ENCODE measurements at places on chromosomes 11 and 22.

DNA sequence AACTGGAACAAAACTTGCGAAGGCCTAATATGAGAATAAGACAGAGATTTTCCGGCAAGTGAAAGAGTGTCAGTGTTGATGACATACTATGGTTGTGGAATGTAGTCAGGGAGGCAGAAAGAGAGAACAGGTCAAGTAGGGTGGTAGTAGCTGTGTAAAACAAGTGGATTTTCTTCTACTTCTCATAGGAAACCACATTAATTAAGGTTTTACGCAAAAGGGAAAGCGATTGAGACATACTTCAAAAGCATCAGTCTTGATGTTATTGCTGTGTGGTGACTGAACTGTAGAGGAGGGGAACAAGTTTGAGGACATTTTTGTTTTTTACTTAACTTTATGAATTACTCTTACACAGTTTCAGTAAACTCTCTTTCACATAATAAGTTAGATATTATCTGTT is 186.0 kb upstream of the CNTN5 start:
- no peak for DNase-seq

- DNase-seq, result no peak
Observed at GRCh38 chr11:12963051-12963450, 46.1 kb upstream of the RASSF10 start.

- no peak for DNase-seq
Observed at GRCh38 chr11:19420868-19421533, 180.3 kb upstream of the E2F8 start.

DNA sequence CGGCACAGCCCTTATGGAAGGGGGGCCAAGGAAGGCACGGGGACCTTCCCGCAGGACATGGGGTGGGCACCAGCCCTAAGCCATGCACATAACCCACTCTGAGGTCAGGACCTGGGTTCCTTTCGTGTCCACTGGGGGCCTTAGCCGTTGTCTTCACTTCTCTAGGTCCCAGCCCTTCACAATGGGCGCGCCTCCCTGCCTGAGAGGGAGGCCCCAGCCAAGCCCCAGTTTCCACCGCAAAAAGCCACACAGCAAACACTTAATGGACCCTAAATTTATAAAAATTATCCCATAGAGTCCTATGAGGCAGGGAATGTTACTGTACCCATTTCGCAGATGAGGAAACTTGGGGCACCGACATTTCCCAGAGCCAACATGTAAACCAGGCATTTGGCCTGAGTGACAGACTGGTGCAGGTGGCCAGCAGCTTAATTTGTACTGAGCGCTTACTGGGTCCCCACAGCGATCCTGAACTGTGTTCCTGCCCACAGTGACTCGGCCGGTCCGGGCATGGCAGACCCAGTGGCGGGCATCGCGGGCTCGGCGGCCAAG is 1.2 kb downstream of the GAS2L1 start:
- DNase-seq, result no peak

DNA sequence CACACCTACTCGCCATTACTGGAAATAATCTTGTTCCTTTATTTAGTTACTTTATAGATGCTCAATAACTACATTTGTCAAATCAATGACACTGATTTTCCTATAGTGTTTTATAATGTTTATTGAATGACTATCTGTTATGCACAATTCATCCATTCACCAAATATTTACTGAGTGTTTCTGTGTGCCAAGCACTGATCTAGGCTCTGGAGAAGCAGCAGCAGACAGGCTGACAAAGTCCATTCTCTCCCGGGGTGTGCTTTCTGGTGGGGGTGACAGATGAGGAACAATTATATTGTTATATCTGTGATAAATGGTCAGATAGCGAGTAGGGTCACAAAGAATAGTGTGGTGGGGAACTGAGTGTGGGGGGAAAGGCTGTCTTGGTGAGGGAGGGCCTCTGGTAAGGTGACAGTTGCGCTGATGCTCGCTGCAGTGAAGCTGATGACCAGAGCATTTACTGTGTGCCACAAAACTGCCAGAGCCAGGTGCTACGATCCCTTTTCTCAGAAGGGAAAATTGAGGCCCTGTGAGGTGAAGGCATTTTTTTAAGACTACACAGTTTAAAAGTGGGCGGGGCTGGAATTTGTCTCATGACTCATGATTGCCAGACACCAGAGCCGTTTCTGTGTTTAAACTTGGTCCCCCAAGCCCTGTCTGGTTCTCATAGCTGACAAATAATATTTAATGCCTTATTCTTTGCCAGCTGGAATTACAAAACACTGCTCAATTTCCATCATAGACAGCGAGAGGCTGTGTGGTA is 10.2 kb downstream of the PACS1 start:
- DNase-seq, result peak; percentile 78

- DNase-seq, result no peak
Observed at GRCh38 chr11:123371506-123372297, 58.4 kb upstream of the GRAMD1B start.

GRCh38 chr11:69878144-69878883 is 59.1 kb upstream of the FGF3 start:
- no peak for DNase-seq

- no peak for DNase-seq
Observed at GRCh38 chr11:62666259-62666926, 1.3 kb downstream of the CSKMT start.

DNA sequence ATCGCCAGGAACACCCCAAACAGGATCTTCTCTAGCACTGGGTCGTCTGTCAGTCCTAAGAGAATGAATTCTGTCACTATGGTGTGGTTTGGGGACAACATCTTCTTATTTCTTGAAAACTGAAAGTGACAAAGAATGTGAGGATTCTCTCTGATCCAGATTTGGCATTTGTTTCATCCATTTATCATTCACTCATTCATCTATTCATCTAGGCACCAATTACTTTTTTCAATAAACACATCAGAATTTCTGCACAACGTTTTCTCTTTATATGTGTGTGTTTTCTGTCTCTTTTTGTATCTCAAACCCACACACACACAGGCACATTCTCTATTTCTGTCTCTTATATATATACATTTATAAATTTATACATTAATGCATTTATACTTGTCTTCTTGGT is at the start of gene OR5M10:
Gene OR5M10 (minus strand): TSS at position 101 of the 400 bp plus-strand sequence. CDS start 0 bp downstream, at position 101.
- DNase-seq, result no peak

GRCh38 chr22:48146426-48146825 is 1384.0 kb downstream of the TBC1D22A start:
- DNase-seq, result no peak

DNA sequence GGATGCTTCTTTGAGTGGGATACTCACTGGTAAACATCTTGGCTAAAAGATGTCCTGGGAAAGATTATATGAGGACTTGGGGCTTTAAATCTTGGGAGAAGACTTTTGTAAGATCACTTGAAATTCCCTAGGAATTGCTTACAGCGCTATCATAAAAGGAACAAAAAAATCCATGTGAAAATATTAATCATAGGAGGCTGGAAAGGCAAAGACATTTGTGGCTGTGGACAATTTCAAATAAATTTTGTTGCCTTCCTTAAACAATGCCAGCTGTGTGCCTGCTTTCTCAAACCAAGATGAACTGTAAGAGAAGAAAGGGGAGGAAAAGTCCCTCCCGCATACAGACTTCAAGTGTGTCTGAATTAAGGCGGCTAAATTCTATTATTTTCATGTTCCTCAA is 75.6 kb downstream of the SNX19 start:
- DNase-seq, result no peak

GRCh38 chr22:42887523-42888507 is 30.7 kb upstream of the ARFGAP3 start:
- no peak for DNase-seq

DNA sequence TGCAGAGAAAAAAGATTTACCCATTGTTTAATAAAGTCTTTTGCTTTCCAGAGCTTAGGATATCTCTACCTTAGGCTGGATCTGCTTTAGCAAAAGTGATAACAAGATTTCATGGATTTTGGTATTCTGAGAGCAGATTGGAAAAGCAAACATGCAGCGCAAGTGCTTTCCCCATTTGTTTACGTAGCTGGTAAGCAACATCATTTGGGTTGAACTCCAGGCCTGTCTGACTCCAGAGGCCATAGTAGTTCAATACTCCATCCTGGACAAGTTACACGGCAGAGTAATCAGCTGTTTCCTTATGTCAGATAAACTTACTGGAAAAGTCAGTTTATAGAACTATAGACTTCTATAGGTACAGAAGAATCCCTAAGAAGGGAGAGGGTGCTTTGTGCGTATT is 40.6 kb upstream of the TNRC6B start:
- no peak for DNase-seq

GRCh38 chr11:16310943-16311342 is 45.4 kb downstream of the SOX6 start:
- DNase-seq, result no peak

DNA sequence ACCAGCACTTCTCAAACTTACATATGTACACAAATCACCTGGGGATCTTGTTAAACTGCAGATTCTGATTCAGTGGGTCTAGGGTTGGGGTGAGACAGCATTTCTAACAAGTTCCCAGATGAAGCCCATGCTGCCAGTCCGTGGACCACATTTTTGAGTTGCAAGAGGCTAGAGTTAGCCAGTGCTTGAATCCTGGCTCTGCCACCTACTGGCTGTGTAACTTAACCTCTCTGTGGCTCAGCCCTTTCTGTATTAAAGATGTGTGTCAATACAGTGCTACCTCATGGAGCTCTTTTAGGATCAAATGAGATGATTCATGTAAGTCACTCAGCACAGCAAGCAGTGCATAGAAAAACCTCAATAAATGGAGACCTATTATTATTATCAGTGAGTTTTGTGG is 90.2 kb upstream of the ISX start:
- no peak for DNase-seq

DNA sequence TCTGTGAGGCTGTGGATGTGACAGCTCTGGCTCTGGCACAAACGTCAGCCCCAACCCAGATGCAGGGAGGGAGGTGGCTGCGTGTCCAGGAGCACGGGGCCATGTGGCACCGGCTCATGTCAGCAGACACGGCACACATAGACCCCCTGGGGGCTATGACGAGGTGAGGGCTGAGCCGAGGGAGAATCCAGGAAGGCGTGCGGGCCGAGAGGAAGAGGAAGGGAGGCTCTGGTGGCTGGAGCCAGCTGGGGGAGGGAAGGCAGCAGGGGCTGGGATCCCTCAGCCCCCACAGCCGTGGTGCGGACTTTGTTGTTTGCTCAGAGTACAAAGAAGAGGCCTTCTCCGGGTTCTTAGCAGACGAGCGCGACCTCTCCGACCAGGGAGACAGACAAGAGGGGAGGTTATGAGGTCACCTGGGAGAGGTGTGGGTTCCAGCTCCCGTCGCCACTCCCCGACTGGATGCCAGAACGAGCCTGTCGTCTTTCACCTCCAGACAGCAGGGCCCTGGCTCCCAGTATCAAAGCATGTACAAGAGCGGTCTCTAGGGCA is 46.1 kb downstream of the CDKN1C start:
- DNase-seq, result no peak

DNA sequence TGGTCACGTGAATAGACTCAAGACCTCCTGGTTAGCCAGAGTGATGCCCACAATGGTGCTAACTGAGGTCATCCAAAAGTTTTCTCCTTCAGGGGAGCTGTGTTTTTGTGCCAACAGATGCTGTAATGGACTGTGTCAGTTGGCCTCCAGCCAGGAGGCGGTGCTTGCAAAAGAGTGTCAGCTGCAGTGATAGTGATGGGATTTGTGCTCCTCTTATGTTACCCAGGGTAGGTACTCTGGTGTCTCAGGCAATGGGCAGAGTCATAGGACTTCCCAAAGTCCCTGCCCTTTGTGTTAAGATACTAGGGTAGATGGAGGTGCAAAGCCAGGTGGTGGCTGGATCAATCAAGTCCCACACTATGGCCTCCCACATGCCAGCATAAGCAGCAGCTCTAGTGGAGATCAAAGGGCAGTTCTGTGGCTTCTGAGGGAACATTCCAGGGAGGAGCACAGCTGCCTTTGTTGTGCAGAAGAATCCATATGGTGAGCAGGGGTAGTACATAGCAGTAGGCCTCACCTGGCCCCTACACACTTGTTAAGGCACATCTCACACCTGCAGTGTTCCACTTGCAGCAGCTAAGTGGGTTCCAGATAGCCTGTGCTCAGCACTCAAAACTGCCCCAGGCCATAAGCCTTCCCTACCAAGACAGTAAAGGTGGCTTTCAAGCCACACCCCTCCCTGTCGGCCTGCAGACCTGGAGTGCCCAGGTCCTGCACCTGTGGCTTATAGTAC is 9.4 kb upstream of the FANCF start:
- no peak for DNase-seq

GRCh38 chr11:133821776-133822175 is 23.5 kb downstream of the SPATA19 start:
- no peak for DNase-seq

- DNase-seq, result no peak
Observed at GRCh38 chr11:70910835-70911234, 341.5 kb downstream of the SHANK2 start.

DNA sequence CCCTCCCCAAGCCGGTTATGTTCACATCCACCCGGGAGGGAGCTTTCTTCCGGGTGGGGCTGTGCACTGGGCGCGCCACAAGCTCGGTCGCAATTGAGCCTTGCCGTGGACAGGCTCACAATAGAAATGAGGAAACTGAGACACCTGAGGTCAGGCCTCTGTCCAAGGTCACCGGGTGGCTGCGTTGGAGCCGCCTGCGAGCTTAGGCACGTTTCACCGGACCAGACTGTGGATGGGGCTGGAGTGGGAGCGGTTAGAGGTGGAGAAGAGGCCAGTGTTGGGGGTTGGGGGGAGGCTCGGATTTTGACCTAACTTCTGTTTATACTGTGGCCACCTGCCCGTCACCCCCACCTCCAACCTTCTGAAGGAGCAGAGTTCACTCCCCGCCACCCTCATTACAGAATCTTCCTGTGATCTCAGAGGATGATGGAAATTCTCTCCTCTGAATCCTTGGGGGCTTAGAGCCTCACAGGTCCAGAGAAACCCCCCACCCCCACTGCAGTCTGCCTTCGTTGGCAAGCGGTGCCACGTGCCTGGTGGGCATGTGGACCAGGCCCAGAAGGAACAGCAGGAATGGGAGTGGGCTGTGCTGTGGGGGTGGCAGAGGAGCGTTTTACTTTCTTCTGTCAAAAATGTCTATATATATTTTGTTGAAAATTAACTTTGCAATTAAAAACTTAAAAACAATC is 631 bp upstream of the NPTXR start:
- no peak for DNase-seq

- no peak for DNase-seq
Observed at GRCh38 chr22:47574556-47574955, 812.1 kb downstream of the TBC1D22A start.

DNA sequence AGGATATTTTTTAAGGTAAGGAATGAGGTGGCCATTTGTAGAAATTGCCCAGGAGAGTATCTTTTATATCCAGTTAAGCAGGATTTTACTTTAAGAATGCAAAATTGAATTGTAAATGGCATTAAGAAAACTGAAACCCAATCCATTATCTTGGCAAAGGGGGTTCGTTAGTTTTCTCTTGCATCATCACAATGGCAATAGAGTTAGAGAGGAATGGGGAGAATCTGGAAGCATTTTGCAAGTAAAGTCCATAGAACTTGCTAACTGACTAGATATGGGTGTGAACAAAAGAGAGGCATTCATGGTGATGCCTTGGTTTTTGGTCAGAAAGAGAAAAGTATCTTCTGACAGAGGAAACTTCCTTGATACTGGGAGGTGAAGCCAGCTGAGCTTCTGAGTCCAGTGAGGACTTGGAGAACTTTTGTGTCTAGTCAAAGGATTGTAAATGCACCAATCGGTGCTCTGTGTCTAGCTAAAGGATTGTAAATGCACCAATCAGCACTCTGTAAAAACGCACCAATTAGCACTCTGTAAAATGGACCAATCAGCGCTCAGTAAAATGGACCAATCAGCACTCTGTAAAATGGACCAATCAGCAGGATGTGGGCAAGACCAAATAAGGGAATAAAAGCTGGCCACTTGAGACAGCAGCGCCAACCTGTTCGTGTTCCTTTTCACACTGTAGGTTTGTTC is 3.6 kb upstream of the CCDC117 start:
- DNase-seq, result no peak
